ENCODE measurements at places on chromosomes 5 and 9. TPM values are rescaled to one million over a fixed set of nuclear protein-coding genes. Genes with fewer than 3 reads are reported as not detected.

- no peak for DNase-seq
Measured at GRCh38 chr5:104297076-104297475, 734.5 kb upstream of the NUDT12 start.

DNA sequence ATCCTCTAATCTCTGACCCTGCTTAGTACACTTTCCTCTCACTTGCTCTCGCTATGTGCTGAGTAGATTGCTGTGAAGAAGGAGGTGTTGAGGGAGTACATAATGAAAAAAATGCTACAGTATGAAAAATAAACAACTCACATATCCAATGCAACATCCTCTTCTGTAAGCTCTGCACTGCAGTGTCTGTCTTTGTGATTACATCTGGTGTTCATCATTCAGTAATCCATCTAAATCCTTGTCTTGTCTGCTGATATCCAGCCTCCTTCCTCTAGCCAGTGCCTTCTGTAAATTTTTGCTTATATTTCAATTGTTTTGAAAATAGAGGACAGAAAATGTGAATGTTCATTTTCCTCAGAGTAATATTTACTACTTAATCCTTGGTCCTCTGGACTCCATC is 57.4 kb upstream of the CDH12 start:
- no peak for DNase-seq

- DNase-seq: no peak
Measured at GRCh38 chr5:120241400-120241799, 222.7 kb upstream of the PRR16 start.

DNA sequence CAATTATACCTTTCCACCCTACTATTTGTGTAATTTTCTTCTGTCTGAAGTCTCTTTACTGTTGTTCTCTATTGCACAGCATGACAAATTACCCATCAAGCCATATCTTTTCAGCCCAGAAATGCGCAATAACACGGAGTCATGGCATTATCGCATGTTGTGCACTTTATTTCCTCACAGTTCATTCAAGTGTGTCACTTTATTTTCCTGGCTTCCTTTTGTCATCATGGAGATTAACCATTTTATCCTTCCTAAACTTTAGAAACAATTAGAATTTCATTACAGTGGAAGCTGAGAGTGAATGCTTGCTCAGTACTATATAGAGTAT is 41.3 kb upstream of the MEF2C start:
- DNase-seq: no peak

GRCh38 chr5:130541617-130542221 is 623.3 kb downstream of the HINT1 start:
- DNase-seq: no peak

DNA sequence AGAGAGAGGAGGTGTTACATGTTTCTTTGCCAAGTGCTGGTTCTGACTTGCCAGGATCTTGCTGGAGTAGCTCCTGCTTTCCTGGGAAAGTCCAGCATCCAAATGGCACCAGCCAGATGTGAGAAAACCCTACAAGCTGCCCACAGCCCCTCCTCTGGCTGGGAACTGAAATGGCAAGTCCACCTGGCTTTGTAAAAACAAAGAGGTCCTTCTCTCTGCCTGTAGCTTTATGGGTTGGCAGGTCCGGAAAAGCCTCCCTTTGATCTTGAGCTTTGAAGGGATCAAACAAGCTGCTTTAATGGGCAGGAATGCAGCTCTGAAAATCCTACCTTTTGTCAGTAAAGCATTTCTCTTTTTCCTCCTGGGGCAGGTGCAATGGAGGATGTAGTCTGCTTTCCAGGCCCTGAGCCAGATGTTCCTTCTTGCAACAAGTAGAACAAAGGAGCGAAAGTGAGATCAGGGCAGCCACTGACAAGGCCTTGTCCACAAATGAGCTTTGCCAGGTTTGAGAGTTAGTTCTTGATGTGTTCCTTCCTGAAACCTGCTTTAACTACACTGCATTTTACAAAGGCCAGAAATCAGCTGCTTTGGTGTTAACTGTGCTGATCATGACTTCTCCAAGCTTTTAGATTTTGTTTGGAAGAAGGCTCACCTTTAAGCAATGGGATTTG is 456.7 kb downstream of the ZNF608 start:
- DNase-seq: no peak

DNA sequence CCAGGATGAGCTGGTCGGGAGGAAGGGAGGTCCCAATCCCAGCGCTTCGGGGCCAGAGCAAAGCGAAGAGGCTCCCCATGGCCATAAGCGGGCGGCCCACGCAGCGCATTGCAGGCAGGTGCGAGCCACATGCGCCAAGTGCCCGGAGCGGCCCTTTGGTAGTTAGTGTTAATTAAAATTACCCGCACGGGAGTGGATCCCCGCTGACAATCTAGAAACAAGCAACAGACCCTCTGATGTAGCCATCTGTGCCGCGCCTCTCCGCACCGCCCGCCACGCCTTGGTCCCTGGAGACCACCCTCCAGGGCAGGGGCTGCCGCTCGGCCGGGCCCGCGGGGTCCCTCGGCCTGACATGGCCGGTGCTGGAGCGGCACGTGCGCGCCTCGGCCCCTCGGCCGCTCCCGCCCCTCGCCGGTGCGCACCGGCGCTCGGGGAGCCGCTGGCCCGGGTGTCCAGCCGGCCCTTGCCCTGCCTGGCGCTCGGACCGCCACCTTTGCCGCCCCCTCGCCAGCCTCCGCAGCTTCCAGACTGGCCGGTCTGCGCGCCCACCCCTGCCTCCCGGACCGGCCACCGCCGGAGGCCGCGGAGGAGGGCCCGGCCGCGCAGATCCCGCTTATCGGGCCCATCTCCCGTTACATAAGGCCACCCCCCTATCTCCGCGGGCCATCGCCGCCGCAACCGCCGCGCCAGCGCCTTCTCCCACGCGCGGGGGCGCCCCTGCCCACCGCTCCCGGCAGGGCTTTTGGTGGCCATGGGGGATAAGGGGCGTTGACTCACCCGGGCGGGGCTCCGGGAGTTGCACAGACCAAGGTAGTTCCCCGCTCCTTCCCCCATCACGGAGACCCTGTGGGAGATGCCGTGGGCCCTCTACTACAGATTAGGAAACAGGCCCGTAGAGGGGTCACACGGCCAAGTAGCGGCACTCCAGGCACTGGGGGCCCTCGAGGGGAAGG is 1.9 kb upstream of the IL13 start:
- DNase-seq: no peak

GRCh38 chr5:107937651-107938355 is 267.1 kb upstream of the EFNA5 start:
- no peak for DNase-seq

- DNase-seq: no peak
Measured at GRCh38 chr9:108434036-108434435, 421.8 kb downstream of the ACTL7B start.

The SIT1 gene
- total RNA-seq: not detected
